ENCODE measurements at places on chromosomes 5 and 9. TPM values are rescaled to one million over a fixed set of nuclear protein-coding genes. Genes with fewer than 3 reads are reported as not detected.

DNA sequence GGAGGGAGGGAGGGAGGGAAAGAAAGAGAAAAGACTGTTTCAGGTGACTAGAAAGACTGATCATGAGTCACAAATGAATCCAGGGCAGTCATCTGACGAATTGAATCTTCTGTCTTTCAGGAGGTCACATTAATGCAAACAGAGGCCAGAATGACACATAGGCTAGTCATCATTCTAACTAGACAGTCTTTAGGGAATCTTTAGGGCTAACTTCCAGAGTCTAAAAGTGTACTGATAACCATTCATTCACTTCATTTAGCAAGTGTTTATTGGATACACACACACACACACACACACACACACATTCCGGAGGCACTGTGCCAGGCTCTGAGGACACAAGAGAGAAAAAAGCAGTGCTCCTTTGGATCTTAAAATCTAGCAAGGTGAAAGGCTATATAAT, 156.7 kb downstream of the EBF1 start:
- no peak for DNase-seq

DNA sequence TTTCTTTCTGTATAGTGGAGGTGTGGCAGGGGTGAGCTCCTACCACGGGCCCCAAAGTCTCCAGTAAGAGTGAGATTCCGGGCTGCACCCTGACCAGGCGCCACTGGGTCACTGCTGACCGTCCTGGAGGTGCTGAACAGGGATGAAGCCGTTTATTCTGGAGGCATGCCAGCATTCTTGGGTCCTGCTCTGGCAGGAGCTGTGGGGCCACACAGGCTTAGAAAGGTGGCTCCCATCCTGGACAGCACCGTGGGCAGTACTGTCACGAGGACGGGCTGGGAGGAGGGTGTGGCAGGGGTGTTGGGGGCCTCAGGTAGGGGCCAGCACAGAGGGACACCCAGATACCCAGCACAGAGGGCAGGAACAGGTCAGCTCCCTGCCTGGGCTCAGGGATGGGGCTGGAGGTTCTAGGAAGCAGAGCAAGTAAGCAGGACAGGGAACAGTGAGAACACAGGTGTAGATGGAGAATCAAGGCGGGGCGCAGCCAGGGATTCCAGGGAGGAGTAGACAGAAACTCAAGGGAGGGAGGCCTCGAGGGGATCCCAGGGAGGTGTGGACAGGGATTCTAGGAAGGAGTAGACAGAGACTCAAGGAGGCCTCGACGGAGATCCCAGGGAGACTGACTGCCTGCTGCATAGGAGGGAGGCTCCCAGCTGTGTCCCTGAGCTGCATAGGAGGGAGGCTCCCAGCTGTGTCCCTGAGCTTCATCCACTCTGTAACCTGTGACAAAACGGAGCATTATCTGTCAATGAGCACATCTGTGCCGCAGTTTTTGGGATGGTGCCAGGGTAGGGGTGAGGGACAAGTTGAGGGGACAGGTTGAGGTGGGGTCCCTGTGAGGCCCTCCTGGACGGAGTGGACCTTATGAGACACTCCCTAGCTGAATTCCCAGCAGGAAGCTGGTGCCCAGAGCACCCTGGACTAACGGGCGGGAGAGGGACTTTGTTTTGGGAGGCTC, 1.1 kb upstream of the PLEKHG4B start:
- no peak for DNase-seq

GRCh38 chr9:36191290-36191645, 547 bp downstream of the CLTA start:
- no peak for DNase-seq

GRCh38 chr5:133938039-133938821, 30.2 kb downstream of the C5orf15 start:
- DNase-seq, result no peak

GRCh38 chr5:79007872-79008271, 22.8 kb upstream of the ARSB start:
- DNase-seq, result no peak

- DNase-seq, result no peak
These were observed 267.6 kb downstream of the KCTD16 start for GRCh38 chr5:144438237-144438636.

GRCh38 chr9:37515620-37516258, 30.0 kb downstream of the POLR1E start:
- DNase-seq, result no peak

Gene NSUN2
- polyA plus RNA-seq, result 65.2 TPM

Gene OR1Q1
- not detected for polyA plus RNA-seq

Gene SLC4A9
- polyA plus RNA-seq, result 26.9 TPM

Gene PCDHGA8
- 0.60 TPM for polyA plus RNA-seq

Gene ZNF300
- polyA plus RNA-seq, result 53.0 TPM

All from left kidney (tissue), 8 donors.